ENCODE measurements at places on chromosomes 11 and 22. TPM values are rescaled to one million over a fixed set of nuclear protein-coding genes. Genes with fewer than 3 reads are reported as not detected.

Gene SCGB1D2
- 9.3 TPM for total RNA-seq

Gene CKAP5
- 46.9 TPM for total RNA-seq

Gene CD3E
- 0.78 TPM for total RNA-seq

Gene KCNE3
- total RNA-seq = 4.2 TPM

Gene SOX10
- total RNA-seq = 16.0 TPM

Gene SCN2B
- 0.67 TPM for total RNA-seq

DNA sequence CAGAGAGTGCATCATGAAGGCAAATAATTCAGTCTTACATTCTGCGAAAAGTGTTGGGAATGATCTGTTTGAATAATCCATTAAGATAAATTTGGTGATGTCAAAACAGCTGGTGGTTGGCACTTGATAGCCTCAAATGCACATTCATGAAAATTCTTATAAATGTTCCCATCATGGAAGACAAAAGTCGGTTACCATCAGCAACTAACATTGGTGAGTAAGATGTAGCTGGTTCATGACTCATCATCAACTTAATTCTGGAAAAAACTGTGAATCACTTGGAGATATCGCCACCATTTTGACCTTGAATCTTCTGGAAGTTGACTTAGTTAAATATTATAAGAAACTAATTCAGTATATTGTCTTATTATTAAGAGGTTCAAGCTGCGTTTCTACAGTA lies 11.2 kb downstream of the CRYBB1 start:
- no peak for ATAC-seq

- ATAC-seq = no peak
These were observed 1.2 kb downstream of the CXCR5 start for GRCh38 chr11:118884875-118885274.

DNA sequence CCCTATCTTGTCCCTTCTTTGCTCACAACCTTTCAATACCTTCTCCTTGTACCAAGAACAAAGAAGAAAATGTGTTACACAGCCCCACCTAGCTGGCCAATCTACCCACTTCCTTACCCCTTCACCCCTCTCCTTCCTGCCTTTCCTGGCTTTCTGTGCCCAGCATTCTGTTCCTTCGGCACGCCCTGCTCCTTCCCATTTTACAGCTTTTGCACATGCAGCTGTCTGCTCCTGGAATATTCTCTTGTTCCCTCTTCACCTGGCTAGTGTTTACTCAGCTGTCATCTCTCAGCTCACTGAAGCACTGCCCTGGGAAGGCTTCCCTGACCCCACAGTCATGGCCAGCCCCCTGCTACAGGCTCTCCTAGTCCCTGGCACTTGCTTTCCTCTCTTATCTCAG lies 30.7 kb downstream of the SERPINH1 start:
- no peak for ATAC-seq

- ATAC-seq = no peak
These were observed 2.2 kb upstream of the TNFRSF13C start for GRCh38 chr22:41928593-41929417.

DNA sequence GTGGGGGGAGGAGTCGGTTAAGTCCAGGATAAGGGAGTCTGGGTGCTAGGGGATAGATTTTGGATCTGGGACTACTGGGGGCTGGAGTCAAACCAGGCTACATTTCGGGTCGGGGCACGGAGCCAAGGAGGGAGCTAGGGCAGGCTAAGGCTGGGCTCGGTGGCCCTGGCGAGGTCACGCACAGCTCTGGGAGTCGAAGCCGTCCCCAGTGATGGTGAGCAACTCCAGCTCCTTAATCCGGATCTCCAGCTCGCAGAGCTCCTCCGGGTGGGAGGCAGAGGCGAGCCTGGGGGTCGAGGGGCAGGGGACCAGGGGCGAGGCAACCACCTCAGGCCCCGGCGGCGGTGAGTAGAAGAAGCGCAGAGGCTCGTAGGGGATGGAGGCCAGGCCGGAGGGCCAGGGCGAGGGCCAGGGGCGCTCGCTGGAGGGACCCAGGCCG lies 544 bp downstream of the C11orf91 start:
- ATAC-seq = no peak

DNA sequence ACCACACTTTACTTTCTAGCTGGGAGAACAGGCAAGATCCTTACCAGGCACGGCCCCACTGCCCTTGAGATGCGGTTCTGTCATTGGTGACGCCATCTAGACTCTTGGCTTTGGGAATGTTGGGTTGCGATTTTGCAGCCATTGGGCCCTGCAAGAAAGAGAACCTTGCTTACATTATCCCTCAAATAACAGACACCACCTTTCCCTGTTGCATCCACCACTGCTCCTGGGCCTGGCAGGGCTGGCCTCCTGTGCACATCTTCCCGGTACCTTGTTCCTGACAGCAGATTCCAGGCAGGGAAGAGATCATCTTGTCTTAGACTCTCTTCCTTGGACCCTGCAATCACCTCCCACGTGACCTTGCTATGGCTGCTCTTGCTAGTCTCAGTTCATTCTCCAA lies 3.4 kb downstream of the DHCR7 start:
- ATAC-seq = no peak

- no peak for ATAC-seq
These were observed 41.9 kb downstream of the ANO5 start for GRCh38 chr11:22234743-22235142.

- ATAC-seq = no peak
These were observed 333.0 kb upstream of the DDI1 start for GRCh38 chr11:103703437-103703836.

- ATAC-seq = no peak
These were observed 16.2 kb upstream of the RAC2 start for GRCh38 chr22:37260155-37260795.

- ATAC-seq = peak; percentile 82
These were observed at the start of gene PRR5 for GRCh38 chr22:44701824-44702478. Gene PRR5, plus strand, starts transcription at chr22:44702204. Its CDS starts 271 bp downstream, at chr22:44702475.

- ATAC-seq = no peak
These were observed 46.4 kb upstream of the HEPHL1 start for GRCh38 chr11:93974759-93975158.

DNA sequence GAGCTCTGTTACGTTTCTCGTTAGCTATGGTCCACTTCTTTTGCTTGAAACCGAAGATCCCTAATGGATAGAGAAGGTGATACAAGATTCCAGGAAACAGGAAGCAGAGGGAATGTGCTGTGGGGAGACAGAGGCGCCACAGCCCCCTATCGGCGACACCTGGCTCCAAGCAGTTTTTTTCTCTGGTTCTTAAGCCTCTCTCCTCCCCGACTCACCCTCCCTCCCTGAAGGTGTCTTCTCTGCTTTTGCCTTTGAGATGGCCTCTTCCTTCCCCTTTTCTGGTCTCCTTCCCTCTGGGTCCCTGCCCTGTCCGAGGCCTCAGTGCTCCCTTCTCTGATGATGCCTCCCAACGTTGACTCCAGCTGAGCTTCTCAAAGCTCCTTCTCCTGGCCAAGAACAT lies 14.2 kb upstream of the APOBEC3A start:
- no peak for ATAC-seq

GRCh38 chr11:65700399-65700798 lies 11.7 kb upstream of the KAT5 start:
- no peak for ATAC-seq

GRCh38 chr11:101880222-101880621 lies 34.6 kb upstream of the CEP126 start:
- ATAC-seq = no peak

All from gastroesophageal sphincter (tissue), 4 donors.